ENCODE measurements at places on chromosomes 5 and 9.
A peak's percentile ranks its signal among the peaks of the same experiment; 100 is the strongest.

- DNase-seq: peak; percentile 82
These were observed 22.5 kb downstream of the ABO start for GRCh38 chr9:133252301-133253020.

DNA sequence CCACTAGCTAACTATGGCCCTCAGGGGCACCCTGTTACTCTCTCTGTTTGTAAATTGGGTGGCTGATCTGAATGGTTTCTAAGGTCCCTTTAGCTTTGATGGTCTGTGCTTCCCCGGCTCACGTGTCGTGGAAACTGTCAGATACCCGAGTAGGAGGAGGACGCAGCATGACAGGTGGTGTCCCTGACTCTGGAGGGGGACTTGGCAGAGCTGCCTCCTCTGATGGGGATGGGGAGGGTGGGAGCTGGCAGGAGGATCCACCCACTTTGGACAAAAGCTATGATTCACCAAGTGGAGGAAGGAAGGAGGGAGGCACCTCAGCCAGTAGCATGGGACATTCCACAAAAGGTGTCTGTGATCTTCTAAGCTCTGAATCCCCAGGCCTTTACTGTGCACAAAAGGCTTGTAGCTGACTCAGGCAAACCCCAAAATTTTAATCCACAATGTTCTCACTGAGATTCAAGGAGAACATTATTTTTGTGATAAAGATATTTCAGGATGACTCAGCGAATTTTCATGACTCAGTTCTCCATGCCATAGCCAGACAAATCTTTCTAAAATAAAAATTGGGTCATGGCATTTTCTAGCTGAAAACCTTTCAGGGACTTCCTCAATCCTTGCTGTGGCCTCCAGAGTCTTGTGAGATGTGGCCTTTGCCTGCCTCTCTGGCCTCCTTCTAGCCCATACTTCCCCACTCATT, 131.0 kb upstream of the BRINP1 start:
- DNase-seq: no peak

- DNase-seq: no peak
These were observed 369.4 kb downstream of the TMEM161B start for GRCh38 chr5:87899208-87899661.

- no peak for DNase-seq
These were observed 46.2 kb downstream of the OSTF1 start for GRCh38 chr9:75134495-75134894.

DNA sequence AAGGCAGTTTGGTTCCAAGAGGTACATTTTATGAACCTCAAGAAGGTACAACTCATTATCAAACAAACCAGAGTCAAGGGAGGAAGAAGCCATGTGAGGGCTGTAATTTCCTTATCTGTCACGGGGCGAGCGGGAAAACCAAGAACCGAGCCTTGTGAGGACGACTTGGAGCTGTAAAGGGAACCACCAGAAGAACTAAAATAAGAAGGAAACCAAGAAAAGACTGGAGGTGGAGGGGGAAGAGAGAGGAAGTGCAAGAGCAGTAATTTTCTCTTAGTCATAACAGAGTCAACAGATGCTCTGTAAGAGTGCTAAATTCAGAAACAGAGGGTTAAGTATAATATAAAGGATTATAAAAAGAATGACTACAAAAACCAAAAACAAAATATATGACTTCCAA, 127.1 kb downstream of the DIRAS2 start:
- DNase-seq: no peak

DNA sequence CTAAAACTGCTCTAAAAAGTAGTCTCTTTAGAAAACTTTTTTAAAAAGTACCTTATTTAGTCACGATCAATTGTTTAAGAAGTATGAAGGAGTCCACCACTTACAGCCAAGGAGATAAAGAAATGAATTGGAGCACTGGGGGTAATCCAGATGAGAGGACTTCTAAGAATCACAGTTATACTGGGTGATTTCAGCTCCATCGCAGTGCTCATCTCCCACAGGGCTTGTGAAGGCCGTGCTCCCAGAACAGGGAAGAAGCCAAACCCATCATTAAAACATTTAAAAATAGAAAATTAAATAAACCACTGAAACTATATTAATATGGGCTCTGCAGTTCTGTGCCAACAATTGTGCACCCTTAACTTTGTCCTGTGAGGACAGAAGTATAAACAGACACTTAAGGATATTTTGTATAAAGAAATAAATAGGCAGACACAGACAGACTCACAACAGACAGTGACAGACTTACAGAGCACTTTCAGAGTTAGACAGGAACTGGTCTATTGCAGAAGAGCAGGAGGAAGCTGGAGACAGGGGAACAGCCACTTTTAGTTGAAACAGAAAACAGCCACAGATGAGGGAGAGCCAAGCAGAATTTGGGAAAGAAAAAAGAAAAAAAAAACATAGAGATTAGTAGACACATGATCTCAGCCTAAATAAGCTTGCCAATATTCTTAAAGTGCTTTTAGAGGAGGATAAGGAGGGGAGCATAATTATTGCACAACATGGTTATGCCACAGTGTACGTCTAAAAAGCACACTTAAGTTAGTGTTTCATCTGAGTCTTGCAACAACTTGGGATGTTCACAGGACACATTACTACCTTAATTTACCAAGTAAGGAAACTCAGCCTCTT, 81.8 kb downstream of the FBXO38 start:
- no peak for DNase-seq

DNA sequence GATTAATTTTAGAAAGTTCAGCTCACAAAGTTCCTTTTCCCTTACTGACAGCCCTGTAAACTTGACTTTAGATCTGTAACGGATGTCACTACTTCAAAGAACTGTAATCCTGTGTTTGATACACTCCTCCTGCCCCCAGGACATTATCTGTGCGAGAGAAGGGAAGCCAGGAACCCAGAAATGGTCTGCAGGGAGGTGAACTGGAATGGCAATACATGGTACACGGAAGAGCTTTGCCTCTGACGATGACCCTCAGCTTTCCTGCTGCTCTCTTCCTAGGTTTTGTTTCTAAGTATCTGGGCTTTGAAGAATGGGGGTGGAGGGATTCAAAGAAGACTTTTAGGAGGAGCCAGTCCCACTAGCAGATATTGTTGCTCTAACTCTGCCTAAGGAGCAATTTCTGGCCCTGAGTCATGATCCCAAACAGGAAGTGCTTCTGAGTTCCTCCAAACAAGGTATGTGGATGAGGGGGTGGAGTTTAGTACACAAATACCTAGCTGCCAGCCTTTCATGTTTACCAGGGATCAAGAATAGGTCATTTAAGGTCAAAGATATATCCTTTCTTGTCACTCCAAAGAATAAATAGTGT, 43.4 kb upstream of the TMC1 start:
- DNase-seq: peak; percentile 52

All from ureter (tissue), 1 donor.